ENCODE measurements at places on chromosomes 13 and 19. TPM values are rescaled to one million over a fixed set of nuclear protein-coding genes. Genes with fewer than 3 reads are reported as not detected.

RASIP1 gene
- 0.95 TPM for total RNA-seq

KRTDAP gene
- not detected for total RNA-seq

FRY gene
- total RNA-seq, result 1.5 TPM

DNA sequence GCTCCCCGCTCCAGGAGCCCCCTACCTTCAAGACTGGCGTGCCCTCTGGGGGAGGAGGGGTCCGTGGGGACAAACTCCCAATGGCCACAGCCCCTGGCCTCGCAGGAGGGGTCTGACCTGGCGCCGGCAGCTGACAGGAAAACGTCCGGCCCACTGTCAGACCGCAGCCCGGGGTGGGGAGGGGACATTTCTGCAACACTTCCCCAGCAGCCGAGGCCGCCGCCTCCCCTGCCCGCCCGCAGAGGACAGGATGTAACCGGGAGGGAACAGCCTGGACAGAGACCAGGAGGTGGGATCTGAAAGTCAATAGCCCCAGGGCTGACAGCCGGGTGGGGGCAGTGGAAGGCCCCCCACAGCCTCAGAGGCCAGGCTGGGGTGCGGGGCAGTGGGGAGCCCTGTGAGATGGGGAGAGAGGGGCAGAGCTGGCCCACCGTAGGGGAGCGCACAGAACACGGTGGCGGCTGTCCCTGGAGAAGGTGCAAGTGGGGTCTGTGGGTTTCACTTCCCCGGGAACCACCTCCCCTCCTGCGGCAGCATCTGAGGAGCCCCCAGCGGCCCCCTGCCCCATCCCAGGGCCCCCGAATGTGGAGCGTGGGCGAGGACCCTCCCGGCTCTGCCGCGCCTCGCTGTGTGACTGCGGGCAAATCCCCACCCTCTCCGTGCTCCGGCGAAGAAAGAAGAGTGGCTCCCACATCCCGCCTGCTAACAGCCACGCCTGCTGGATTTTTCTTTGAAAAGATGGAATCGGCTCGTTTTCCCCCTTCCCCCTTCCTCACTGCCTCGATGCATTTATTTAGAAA is at the start of gene PEAK3:
PEAK3 (minus strand) TSS at position 114 of the 800 bp plus-strand sequence. CDS start 1,244 bp downstream, outside the sequence.
- no peaks in the 10 kb centered on the region for H3K36me3 ChIP-seq
- H3K27me3 ChIP-seq, result no peaks in the 10 kb centered on the region
- H3K27ac ChIP-seq, result peak within 1 kb of the TSS; percentile 66
- peak; percentile 91 for DNase-seq

GRCh38 chr19:7385062-7385461 is 36.3 kb downstream of the ARHGEF18 start:
- DNase-seq, result no peak
- no peaks in the 10 kb centered on the region for H3K4me1 ChIP-seq
- H3K27me3 ChIP-seq, result no peaks in the 10 kb centered on the region
- H3K4me3 ChIP-seq, result no peak overlapping the region
- no peaks in the 10 kb centered on the region for H3K36me3 ChIP-seq

DNA sequence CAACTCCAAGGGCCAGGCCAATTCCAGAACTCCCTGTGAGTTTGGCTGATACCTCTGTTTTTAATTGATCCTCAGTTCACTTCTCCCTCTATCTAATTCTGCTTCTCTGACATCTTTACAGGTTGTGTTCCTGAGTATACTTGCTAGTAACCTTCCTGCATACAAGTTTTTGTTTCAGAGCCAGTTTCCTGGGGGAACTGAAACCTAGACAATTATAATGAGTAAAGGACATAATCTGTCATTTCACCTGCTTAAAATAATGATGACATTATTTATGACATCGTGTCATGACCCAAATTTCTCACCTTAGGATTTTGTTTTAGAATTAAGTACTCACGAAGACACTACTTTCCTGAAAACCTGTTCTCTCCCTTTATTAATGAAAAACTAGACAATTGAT is 12.5 kb upstream of the MYCBP2 start:
- no peak for DNase-seq
- H3K27me3 ChIP-seq, result no peaks in the 10 kb centered on the region
- peaks cover 4% of the 10 kb centered on the region for H3K4me1 ChIP-seq
- no peak overlapping the region for H3K4me3 ChIP-seq
- H3K36me3 ChIP-seq, result no peaks in the 10 kb centered on the region
- H3K27ac ChIP-seq, result no peak overlapping the region

- no peak overlapping the region for H3K4me3 ChIP-seq
- no peak for DNase-seq
- peaks cover 29% of the 10 kb centered on the region for H3K4me1 ChIP-seq
- H3K27ac ChIP-seq, result no peak overlapping the region
- H3K27me3 ChIP-seq, result peaks cover 17% of the 10 kb centered on the region
- H3K36me3 ChIP-seq, result peaks cover 9% of the 10 kb centered on the region
Observed at GRCh38 chr13:99473515-99473914, 27.8 kb upstream of the TM9SF2 start.

DNA sequence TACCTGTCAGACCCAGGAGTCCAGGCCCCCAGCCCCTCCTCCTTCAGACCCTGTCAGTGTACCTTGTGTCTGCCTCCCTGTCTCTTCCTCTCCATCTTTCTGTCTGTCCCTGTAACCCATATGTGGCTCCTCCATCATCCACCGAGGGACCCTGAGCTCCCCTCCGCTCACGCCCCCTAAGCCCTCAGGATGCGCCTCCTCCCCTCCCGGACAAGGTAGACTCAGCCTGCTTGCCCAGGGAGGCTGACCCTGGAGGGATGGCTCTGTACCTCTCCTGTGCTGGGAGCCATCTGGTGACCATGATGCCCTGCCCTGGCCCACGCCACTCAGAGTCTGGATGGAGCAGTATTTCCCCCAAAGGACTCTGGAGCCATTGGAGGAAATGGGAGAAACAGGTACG is 1.0 kb upstream of the CAPN12 start:
- H3K36me3 ChIP-seq, result no peaks in the 10 kb centered on the region
- H3K4me3 ChIP-seq, result no peak overlapping the region
- no peak overlapping the region for H3K27ac ChIP-seq
- DNase-seq, result no peak
- no peaks in the 10 kb centered on the region for H3K27me3 ChIP-seq
- H3K4me1 ChIP-seq, result no peaks in the 10 kb centered on the region

DNA sequence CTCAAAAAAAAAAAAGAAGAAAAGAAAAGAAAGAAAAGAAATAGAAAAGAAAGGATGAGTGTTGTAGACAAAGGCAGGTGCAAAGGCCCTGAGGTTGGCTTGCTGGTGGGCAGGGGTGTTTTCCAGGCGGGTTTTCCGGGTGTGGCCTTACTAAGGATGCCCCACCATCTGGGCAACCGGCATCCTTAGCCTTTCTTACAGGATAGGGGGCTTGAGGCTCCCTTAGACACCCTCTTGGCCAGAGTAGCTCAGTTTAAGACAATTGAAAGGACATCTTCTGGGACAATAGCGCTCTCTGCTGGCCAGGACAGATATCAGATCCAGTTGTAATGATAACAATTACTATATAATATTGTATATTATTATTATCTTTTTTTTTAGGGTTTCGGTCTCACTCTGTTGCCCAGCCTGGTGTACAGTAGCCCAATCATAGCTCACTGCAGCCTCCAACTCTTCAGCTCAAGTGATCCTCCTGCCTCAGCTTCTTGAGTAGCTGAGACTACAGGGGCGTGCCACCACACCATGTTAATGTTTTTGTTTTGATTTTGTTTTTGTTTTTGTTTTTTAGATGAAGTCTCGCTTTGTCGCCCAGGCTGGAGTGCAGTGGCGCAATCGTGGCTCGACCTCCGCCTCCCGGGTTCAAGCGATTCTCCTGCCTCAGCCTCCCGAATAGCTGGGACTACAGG is 1.4 kb upstream of the QTRT1 start:
- no peak for DNase-seq
- no peak overlapping the region for H3K27ac ChIP-seq
- peaks cover 8% of the 10 kb centered on the region for H3K27me3 ChIP-seq
- no peak overlapping the region for H3K4me3 ChIP-seq

EXOC3L2 gene
- total RNA-seq, result not detected

- peak overlapping the region; percentile 92 for H3K27ac ChIP-seq
- H3K27me3 ChIP-seq, result no peaks in the 10 kb centered on the region
- H3K4me1 ChIP-seq, result peaks cover 39% of the 10 kb centered on the region
- peak overlapping the region; percentile 92 for H3K4me3 ChIP-seq
- H3K36me3 ChIP-seq, result peaks cover 13% of the 10 kb centered on the region
Observed at GRCh38 chr19:1069009-1069779, 2.2 kb downstream of the ARHGAP45 start.

PTH2 gene
- total RNA-seq, result not detected

DNA sequence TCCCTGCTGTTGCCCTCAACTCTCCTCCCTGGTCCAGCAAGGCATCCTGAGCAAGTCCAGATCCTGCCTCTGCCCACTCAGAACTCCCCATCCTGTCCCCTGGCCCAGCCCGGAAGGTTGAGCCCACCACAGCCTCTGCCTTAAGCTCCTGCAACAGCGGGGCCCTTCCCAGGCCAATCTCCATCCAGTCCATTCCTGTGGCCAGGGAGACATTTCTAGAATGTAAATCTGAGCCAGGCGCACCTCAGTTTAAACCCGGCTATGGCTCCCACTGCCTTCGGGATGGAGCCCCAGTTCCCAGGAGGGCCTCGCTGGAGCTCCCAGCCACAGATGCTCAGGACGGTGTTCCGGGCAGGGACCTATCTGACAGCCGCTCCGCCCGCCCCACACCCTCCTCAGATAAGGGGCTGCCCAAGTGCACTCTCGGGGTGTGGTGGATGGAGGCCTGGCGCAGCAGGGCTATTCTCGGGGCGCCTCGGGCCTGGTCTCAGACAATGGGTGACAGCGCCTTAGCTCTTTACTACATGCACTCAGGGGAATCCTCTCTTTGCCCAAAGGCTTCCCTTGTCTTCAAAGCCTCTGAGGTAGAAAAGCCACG is 5.3 kb downstream of the TRAPPC6A start:
- no peaks in the 10 kb centered on the region for H3K27me3 ChIP-seq
- H3K36me3 ChIP-seq, result no peaks in the 10 kb centered on the region
